Epithelial cell of umbilical artery (primary cell): ENCODE measurements at places on chromosomes 16 and 17. TPM values are rescaled to one million over a fixed set of nuclear protein-coding genes. Genes with fewer than 3 reads are reported as not detected.

Gene G6PC1
- total RNA-seq: not detected in 2 replicates

Gene P4HB
- total RNA-seq: 648 and 838 TPM in 2 replicates

Gene NEUROD2
- total RNA-seq: not detected in 2 replicates

Gene IRX3
- total RNA-seq: under 0.01 TPM in 1 of 2 replicates, not detected in the other

Gene CES5A
- not detected in 2 replicates for total RNA-seq

Gene CPNE7
- 3.2 and 9.7 TPM in 2 replicates for total RNA-seq

Gene TRPV3
- total RNA-seq: under 0.01 TPM in 1 of 2 replicates, not detected in the other

Gene RNF222
- not detected in 2 replicates for total RNA-seq

Gene EME1
- 2.6 and 6.4 TPM in 2 replicates for total RNA-seq

Gene C1QTNF1
- 2.9 and 17.9 TPM in 2 replicates for total RNA-seq
